ENCODE measurements at places on chromosomes 7 and 10.

DNA sequence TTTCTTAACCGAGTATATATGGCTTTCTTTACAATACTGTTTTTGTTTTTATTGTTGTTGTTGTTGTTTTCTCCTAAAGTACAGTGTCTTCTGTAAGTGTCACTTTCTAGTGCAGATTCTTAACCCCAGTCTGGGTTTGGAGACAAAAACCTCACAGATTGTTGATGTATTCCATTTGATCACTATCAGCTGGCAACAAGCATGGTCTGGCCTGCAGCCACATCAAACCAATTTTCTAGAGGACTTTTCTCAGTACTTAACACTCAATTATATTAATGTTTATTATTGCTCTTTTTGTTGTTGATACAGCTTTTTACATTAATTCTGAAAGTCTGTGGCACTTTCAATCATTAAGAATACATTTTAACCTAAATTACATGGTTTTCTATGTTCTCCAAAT lies 17.1 kb downstream of the LRRN3 start:
- peaks cover 73% of the 10 kb centered on the region for H3K36me3 ChIP-seq
- peaks cover 77% of the 10 kb centered on the region for H3K4me1 ChIP-seq
- H3K27ac ChIP-seq = no peak overlapping the region
- no peak for DNase-seq
- H3K4me3 ChIP-seq = no peak overlapping the region

DNA sequence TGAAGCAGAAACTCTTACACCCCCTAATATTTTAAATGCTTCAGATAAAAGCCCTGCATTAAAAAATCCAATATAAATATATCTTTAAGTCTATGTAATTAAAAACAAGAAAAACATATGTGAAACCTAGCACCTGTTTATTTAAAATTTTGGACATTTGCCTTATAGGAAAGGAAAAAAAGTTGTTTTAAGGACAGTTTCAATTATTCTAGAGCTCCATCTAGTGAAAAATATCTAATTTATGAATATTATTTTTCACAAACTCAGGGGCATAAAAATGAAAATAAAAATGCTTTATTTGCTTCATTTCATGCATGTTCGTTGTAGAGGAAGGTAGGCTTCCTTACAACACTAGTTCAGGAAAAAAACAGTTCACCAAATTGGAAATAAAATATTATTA lies 26.1 kb downstream of the ENKUR start:
- no peak for DNase-seq
- no peaks in the 10 kb centered on the region for H3K36me3 ChIP-seq
- H3K27ac ChIP-seq = no peak overlapping the region
- H3K4me1 ChIP-seq = no peaks in the 10 kb centered on the region
- H3K27me3 ChIP-seq = no peaks in the 10 kb centered on the region

GRCh38 chr10:131934769-131935168 lies 34.0 kb downstream of the PPP2R2D start:
- no peak overlapping the region for H3K4me3 ChIP-seq
- H3K4me1 ChIP-seq = peaks cover 30% of the 10 kb centered on the region
- H3K27ac ChIP-seq = peak overlapping the region; percentile 52
- no peaks in the 10 kb centered on the region for H3K27me3 ChIP-seq

DNA sequence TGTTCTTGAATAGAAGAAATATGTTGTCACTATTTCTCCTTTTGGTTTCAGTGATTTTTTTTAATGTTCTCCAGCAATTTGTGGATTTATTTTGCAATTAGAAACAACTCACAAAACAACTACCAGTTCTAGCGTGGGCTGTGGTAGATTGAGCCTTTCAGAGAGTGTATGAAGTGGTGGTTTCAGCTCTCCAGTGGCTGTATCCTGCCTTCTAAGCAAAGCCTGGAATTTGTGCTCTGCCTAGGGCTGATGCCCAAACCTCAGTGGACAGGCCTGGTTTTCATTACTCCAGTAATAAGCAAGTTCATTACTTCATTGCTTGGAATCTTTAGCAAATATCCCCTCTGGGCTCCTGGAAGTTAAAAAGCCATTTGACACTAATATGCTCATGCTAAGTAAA lies 35.9 kb downstream of the APBB1IP start:
- peaks cover 39% of the 10 kb centered on the region for H3K36me3 ChIP-seq
- no peaks in the 10 kb centered on the region for H3K27me3 ChIP-seq
- DNase-seq = no peak
- H3K4me3 ChIP-seq = no peak overlapping the region

- peaks cover 16% of the 10 kb centered on the region for H3K27me3 ChIP-seq
- no peaks in the 10 kb centered on the region for H3K36me3 ChIP-seq
- no peaks in the 10 kb centered on the region for H3K4me1 ChIP-seq
- no peak overlapping the region for H3K27ac ChIP-seq
Measured at GRCh38 chr10:51960494-51960895, 261.1 kb upstream of the CSTF2T start.

GRCh38 chr10:15469111-15469510 lies 98.0 kb upstream of the FAM171A1 start:
- H3K27ac ChIP-seq = no peak overlapping the region
- no peaks in the 10 kb centered on the region for H3K4me1 ChIP-seq
- no peak overlapping the region for H3K4me3 ChIP-seq
- peaks cover 6% of the 10 kb centered on the region for H3K27me3 ChIP-seq
- DNase-seq = no peak

DNA sequence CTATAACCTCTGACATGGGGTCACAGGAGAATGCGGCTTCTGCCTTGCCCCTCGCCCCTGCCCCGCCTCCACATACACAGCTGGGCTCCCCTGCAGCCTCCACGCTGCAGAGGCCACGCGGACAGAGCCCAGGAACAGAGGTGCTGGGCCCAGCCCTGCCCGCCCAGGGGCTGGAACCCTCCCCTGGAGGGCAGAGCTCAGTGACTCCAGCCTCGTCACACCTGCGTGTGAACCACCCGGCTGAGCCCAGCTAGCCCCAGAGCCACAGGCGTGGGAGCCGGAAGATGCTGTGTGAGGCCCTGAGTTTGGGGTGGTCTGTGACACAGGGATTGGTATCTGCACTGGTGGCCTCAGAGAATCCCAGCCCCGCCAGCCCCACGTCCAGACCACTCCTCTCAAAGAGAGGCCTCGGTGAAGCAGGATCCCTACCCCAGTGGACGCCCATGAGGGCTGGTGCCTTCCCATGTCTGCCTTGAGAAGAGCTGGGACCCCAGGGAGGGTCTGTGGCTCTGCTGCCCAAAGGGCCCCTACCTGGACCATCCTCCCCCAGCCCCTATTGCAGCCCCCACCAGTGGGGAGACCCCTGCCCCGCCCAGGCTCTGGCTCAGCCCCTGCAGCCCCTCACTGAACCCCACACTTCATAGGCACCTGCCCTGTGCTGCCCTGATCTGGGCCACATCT lies 8.1 kb upstream of the ADAP1 start:
- H3K4me3 ChIP-seq = no peak overlapping the region
- DNase-seq = no peak
- H3K4me1 ChIP-seq = peaks cover 16% of the 10 kb centered on the region
- no peaks in the 10 kb centered on the region for H3K27me3 ChIP-seq

- H3K27me3 ChIP-seq = peaks cover 19% of the 10 kb centered on the region
- H3K4me3 ChIP-seq = no peak overlapping the region
- no peaks in the 10 kb centered on the region for H3K36me3 ChIP-seq
- no peak overlapping the region for H3K27ac ChIP-seq
Measured at GRCh38 chr10:91756286-91756685, 41.9 kb upstream of the TNKS2 start.

- no peaks in the 10 kb centered on the region for H3K27me3 ChIP-seq
- no peak for DNase-seq
- no peaks in the 10 kb centered on the region for H3K4me1 ChIP-seq
- no peak overlapping the region for H3K4me3 ChIP-seq
- no peak overlapping the region for H3K27ac ChIP-seq
Measured at GRCh38 chr10:18005781-18006456, 54.2 kb downstream of the SLC39A12 start.

DNA sequence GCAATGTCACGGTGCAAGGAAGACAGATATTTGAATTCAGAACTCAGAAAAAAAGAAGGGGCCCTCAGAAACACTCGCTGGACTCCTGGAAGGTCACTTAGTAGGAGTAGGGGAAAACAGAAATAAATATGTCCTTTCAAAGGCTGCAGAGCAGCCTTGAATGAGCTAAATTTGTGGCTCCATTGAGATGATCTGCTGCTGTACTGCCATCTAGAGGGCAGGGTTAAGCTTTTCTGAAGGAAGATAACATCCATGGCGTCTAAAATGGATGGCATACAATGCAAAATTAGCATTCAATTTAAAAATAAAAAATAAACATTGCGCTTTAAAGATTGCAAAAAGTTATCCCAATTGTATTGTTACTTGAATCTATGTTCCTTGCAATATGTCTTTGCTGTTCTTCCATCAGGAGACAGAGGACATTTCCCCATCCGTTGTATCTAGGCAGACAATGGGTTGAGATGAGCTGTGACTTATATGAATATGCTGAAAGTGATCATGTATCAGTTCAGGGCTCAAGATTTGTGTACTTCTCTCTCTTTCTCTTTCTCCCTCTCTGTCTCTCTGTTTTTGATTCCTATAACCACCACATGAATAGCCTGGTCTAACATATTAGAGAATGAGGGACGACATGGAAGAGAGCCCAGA lies 642.2 kb downstream of the SH2D4B start:
- H3K27ac ChIP-seq = no peak overlapping the region
- no peak overlapping the region for H3K4me3 ChIP-seq
- no peaks in the 10 kb centered on the region for H3K4me1 ChIP-seq

DNA sequence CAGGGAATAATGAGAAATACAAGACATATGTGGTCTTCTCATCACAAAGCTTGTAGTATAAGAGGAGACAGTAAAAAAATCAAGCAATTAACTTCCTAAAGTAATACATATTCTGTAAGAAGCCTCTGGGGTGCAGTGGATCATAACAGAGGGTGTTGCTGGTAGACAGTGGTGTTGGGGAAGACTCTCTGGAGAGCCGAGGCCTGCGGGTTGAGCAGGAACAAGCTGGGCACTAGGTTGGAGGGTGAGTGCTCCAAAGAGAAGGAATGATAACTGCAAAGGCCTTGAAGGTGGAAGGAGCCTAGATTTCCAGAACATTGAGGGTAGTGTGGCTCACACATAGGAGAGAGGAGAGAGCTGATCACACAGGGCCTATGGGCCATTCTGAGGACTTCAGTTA lies 1.5 kb downstream of the GIMAP4 start:
- peaks cover 56% of the 10 kb centered on the region for H3K4me1 ChIP-seq
- H3K36me3 ChIP-seq = peaks cover 44% of the 10 kb centered on the region
- DNase-seq = no peak
- H3K27me3 ChIP-seq = no peaks in the 10 kb centered on the region

DNA sequence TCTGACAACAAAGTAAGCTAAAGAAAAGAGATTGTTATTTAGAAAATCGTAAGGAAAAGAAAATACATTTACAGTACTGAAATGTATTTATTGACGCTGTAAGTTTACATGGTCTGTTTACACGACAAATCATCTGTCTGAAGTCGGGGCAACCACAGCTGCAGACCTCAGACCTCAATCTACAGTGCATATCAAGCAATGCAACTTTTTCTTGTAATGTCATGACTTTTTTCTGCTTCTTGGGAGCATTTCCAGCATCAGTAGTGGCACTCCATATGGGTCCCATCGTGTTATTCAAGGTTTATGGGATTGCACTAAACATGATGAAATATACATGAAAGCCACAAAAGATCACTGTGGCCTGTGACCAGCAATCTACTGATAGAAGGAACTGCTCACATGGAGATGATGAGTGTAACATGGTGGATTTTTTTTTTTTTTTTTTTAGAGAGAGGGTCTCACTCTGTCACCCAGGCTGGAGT lies 77.1 kb downstream of the MTPN start:
- H3K4me1 ChIP-seq = no peaks in the 10 kb centered on the region
- no peaks in the 10 kb centered on the region for H3K36me3 ChIP-seq
- no peak overlapping the region for H3K27ac ChIP-seq
- no peaks in the 10 kb centered on the region for H3K27me3 ChIP-seq

- no peaks in the 10 kb centered on the region for H3K36me3 ChIP-seq
- H3K4me3 ChIP-seq = no peak overlapping the region
- no peak overlapping the region for H3K27ac ChIP-seq
- H3K4me1 ChIP-seq = no peaks in the 10 kb centered on the region
Measured at GRCh38 chr7:125425506-125425905, 495.9 kb upstream of the POT1 start.

DNA sequence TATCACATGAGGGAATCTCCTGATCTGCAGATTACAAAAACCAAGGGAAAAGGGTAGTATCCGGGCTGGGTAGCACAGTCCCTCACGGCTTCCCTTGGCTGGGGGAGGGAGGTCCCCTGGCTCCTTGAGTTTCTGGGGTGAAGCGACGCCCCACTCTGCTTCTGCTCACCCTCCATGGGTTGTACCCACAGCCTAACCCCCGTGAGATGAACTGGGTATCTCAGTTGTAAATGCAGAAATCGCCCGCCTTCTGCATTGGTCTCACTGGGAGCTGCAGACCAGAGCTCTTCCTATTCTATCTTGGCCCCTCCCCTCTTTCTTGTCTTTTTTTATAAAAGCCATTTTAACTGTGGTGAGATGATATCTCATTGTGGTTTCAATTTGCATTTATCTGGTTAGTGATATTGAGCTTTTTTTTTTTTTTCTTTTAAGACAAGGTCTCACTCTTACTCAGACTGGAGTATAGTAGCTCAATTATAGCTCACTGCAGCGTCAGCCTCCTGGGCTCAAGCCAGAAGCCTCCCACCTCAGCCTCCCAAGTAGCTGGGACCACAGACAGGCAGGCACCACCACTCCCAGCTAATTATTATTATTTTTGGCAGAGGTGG lies 87.8 kb downstream of the ABCC2 start:
- H3K27ac ChIP-seq = peak overlapping the region; percentile 73
- H3K4me1 ChIP-seq = peaks cover 17% of the 10 kb centered on the region
- peaks cover 12% of the 10 kb centered on the region for H3K36me3 ChIP-seq
- peak; percentile 60 for DNase-seq

- H3K36me3 ChIP-seq = no peaks in the 10 kb centered on the region
- H3K27me3 ChIP-seq = no peaks in the 10 kb centered on the region
- H3K4me1 ChIP-seq = no peaks in the 10 kb centered on the region
- no peak overlapping the region for H3K4me3 ChIP-seq
- no peak for DNase-seq
Measured at GRCh38 chr7:145848691-145849090, 267.9 kb upstream of the CNTNAP2 start.

GRCh38 chr10:73810735-73811465 lies 498 bp downstream of the NDST2 start:
- peaks cover 35% of the 10 kb centered on the region for H3K36me3 ChIP-seq
- peak; percentile 56 for DNase-seq
- H3K4me1 ChIP-seq = peaks cover 32% of the 10 kb centered on the region
- H3K4me3 ChIP-seq = peak overlapping the region; percentile 88

GRCh38 chr10:50592961-50593418 lies 30.8 kb downstream of the SGMS1 start:
- peaks cover 17% of the 10 kb centered on the region for H3K4me1 ChIP-seq
- DNase-seq = no peak
- peaks cover 16% of the 10 kb centered on the region for H3K36me3 ChIP-seq
- H3K4me3 ChIP-seq = no peak overlapping the region
- no peak overlapping the region for H3K27ac ChIP-seq

- H3K27me3 ChIP-seq = peaks cover 7% of the 10 kb centered on the region
- H3K4me3 ChIP-seq = no peak overlapping the region
- no peak overlapping the region for H3K27ac ChIP-seq
- H3K36me3 ChIP-seq = no peaks in the 10 kb centered on the region
Measured at GRCh38 chr7:131587315-131587923, 31.0 kb upstream of the PODXL start.

Measured in activated naive CD8-positive, alpha-beta T cell treated with anti-CD3 and anti-CD28 coated beads, Interleukin-2, amount 50 U/mL, for 24 hours (primary cell).